ENCODE measurements at places on chromosomes 11 and 22.

DNA sequence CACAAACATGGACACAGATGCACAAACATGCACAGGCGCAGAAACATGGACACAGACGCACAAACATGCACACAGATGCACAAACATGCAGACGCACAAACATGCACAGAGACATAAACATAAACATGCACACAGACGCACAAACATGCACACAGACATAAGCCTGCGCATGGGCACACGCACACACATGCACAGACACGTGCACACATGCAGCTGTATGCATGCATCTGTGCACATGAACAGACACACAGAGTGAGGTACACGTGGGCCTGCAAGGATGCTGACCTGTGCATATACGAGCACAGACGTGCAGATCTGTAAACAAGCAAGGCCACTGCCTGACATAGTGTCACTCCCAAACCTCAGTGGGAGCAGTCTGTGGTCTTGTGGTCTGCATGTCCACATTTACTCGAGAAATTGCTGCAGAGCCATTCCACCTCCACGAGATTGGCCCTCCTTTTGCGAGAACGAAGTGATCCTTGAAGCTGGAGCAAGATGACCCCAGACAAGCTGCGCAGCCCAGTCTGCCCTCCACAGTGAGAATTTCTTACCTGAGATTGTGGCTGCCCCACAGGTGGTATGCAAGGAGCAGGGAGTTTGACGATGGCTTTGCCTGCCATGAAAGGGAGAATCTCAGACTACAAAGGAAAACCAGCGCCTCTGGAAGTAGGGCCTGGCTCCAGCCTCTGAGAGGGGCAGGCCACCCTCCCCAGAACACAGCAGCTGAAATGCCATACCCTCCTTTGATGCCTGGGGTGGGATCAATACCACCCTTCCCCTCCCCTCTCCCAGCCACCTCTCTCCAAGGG is 299.9 kb downstream of the BRD1 start:
- DNase-seq = no peak

DNA sequence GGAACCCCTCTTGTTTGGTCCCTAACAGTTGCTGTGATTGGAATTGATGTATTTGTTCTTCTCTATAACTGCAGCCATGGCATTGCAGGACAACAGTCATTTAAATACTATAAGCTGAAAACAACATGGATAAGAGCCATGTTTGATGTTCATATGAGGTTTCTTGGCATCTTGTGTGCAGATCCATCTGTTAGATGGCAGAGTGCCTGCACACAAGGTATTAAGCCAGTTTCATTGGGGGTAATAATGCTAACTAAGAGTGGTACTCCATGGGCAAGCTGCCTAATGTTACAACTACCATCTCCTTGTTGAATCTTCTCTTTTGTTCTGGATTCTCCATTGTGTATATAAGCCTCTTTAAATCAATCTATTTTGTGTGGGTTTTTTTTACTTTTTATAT is 206.0 kb upstream of the CHORDC1 start:
- DNase-seq = no peak

- no peak for DNase-seq
Observed at GRCh38 chr11:73513707-73514106, 84.2 kb downstream of the FAM168A start.

GRCh38 chr11:43021466-43021865 is 290.3 kb upstream of the API5 start:
- DNase-seq = no peak

DNA sequence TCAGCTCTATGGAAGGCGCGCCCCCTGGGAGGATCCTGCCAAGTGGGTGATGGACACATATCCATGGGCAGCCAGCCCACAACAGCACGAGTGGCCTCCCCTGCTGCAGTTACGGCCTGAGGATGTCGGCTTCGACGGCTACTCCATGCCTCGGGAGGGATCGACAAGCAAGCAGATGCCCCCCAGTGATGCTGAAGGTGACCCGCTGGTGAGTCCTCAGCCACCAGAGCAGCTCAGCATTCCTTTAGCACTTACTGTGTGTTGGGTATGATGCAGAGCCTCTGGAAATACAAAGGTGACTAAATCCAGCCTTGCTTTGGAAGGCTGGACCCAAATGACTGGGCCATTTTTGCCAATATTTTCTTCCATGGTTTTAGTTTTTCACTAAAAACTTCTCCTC is 45.7 kb downstream of the DBX1 start:
- DNase-seq = no peak

- DNase-seq = no peak
Observed at GRCh38 chr11:56533054-56533740, 9.9 kb downstream of the OR5M11 start.

- peak; percentile 53 for DNase-seq
Observed at GRCh38 chr22:19576460-19577421, 52.5 kb upstream of the CLDN5 start.

- DNase-seq = no peak
Observed at GRCh38 chr11:78685156-78685555, 110.5 kb upstream of the NARS2 start.

DNA sequence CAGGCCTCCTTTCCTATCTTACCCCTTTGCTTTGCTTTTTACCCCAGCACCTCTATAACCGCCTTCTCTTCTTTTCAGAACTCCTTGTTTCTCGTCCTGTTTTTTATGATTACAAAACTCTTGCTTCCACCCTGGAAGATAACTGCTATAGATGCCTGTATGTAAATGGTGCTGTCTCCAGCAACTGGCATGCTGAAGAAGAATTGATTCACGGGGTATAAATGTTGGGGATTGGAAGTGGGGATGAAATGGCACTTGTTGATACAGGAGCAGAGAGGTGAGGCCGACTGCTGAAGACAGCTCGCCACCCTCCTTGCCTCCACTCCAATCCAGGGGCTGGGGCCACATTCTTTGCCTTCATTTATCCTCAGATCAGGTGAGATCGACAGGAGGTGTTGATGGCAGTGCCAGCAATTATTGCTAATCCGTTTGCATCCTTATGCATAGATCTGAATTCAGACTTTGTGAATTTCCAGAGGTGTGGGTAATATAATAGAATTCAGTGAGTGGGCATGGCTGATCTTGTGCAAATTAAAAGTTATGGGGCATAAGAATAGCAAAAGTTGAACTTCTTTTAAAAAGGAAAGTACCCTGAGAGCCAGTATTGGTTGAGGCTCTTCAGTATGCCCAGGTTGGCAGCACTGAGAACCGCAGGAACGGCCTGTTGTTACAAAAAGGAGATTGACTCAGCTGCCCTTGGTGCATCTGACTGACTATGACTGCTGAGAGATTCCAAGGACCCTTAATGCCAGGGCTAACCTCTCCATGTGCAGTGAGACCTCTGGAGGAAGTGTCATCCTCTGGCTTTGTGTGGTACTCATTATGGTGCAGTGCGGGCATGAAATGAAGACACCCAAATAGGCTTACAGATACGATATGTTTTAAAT is 5.3 kb downstream of the NEAT1 start:
- DNase-seq = peak; percentile 51

- no peak for DNase-seq
Observed at GRCh38 chr11:2754008-2754407, 54.2 kb upstream of the KCNQ1OT1 start.

GRCh38 chr11:132357811-132358572 is 987.6 kb downstream of the NTM start:
- peak; percentile 8 for DNase-seq

GRCh38 chr22:19341500-19341899 is 50.0 kb upstream of the CLTCL1 start:
- DNase-seq = no peak

- DNase-seq = no peak
Observed at GRCh38 chr22:20807315-20807752, 33.4 kb downstream of the SERPIND1 start.

DNA sequence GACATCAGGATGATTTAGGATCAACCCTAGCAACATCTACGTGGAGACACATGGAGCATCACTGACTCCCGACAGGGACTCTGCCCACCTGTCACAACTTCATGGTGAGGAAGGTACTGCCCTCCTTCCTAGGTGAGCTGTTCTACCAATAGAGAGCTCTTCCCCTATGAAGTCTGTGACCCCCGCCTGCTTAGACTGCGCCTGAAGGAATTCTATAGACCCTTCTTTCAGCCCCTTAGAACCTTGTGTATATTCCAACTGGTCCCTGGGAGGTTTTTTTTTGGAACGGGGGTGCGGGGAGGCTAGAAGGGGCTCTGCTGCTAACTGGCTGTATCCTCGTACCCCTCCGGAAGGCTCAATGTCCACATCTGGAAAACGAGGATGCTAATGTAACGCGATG is 566 bp downstream of the INTS4 start:
- peak; percentile 11 for DNase-seq

GRCh38 chr11:117610045-117610444 is 187.0 kb downstream of the DSCAML1 start:
- no peak for DNase-seq

GRCh38 chr11:41872426-41872825 is 413.0 kb upstream of the LRRC4C start:
- no peak for DNase-seq

- DNase-seq = no peak
Observed at GRCh38 chr22:19292458-19293230, 1.1 kb upstream of the CLTCL1 start.

DNA sequence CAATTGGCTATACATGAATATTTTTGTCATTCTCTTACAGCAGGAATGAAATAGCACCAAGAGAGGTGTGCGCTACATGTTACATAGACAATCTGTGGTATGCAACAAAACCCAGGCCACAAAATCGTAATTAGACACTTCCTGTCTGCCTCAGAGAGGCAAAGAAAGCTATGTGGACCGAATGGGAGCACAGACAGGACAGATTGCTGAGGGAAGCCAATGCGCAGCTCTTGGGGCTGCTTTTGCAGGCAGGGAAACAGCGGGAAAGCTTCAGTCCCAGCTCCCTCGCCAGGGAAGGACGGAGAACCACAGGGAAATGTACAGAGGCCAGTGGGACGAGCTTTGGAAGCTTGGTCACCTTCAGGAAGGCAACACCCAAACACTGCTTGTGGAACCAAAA is 40.9 kb downstream of the SERPINH1 start:
- no peak for DNase-seq

DNA sequence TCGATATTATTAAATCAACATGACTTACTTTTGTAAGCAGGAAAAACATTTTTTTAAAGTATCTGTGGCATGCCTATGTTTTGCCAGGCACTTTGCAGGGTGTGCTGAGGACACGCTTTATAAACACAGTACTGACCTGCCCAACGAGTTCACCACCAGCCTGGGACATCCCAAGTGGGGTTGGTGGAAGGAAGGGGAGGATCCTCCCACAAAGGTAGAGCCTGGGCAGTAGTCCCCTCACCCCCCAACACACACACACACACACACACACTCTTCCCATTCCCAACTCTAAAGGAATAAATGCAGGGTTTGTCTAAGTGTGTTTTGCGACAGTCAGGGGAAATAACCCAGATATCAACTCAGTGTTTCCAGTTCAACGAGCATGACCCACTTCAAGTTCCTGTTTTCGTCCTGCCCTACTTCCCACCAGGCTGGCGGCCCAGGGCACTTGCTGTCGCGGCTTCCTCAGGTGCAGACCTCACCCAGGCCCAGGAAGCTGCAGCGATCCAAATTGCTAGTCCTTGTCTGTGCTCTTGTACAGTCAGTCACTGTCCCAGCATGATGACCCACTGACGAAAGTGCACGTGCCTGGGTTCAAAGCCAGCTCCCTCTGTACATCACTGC is 3.1 kb downstream of the CERK start:
- DNase-seq = peak; percentile 46

DNA sequence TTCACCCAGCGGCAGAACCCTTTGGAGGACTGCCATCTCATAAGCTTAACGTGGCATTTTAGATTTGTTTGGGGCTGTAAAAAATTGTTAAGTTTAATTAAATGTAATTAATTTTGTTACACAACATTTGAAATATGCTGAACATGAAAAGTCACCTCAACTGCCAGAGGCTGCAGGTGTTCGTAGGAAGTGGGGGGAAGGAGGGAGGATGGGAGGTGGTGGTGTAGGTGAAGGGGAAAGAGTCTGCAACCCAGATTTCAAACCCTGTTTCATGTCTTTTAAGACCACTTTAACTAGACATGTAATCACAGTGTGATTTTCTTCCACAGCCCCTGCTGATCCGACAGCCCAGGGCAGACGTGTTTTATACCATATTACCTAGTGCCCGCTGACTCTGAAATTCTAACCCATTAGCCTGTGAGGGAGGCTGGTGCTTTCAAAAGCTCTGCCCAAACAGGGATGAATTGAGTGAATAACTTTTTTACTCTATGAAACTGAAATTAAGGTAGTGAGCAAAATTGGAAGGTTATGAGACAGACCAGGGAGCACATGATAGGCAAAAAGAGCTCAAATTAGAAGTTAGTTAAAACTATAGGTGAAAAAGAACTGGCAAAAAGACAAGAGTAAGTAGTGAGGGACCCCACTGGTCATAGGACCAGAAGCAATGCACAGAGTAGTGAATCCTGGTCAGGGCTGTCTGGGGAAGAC is 279.8 kb downstream of the DDX10 start:
- DNase-seq = no peak

DNA sequence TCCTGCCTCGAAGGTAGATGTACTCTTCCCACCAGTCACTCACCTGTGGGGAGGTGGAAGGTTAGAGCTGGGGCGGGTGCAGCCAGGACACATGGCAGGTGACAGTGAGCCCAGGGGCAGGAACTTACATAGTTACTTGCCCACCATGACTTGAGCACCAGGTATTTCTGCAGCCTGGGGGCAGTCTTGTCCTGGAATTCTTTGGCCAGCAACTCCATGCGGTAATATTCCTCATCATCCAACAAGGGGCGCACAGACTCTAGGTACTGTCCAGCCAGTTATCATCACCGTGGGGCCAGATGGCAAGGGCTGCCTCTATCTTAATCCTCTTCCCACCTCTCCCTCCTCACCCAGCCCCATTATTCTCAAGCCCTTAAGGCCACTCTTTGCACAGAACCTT is 2.2 kb downstream of the CPT1B start:
- no peak for DNase-seq

DNA sequence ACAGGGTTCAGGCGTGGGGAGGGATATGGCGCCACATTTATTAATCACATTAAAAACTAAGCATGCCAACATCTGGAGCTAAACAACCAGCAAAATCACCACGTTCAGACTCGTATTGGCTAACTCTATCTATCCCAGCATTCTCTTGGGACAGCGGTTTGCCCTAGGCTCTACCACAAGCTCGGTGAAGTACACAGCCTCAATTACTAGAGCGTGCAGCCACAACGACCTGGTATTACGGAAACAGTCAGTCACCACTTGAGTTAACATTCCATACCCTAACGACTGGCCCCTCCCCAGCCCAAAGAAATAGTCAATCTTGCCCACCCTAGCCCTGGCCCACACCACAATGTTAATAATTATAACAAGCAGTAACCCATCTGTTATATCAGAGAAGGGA is 32.1 kb downstream of the APOL5 start:
- DNase-seq = no peak

DNA sequence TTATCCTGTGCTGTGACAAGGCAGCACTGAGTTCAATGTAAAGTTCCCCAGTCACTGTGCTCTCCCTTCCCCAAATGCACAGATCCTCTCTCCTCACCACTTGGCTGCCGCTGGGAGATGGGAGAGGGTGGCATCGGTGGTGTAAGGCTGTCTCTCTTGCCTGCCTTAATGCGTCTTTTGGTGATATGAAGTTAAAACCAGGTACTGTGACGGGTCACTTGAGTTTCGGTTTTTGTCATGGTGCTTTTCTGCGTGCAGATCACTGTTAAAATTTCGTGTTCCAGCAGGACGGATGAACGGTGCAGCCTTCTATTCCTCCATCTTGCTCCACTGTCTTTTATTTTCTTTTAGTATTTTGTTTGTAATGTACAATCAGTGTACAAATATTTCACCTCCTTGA is 18.6 kb downstream of the GLB1L2 start:
- no peak for DNase-seq
